D721Med (cell line): ENCODE measurements at places on chromosomes 6 and 20.

DNA sequence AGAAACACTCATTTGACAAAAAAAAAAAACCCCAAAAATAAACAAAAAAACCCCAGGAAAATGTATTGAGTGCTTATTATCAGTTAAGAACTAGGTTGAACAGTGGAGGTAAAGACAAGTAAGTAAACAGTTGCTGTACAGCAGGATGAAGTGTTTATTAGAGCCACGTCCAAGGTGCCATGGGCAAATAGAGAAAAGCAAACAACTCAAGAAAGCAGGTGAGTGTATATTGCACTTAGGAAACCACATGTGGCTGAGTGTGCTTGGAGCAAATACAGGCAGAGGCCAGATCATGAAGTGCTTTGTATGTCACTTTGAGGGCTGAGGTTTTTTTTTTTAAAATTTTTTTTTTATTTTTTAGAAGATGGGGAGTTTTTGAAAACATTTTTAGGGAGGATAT lies 98.3 kb downstream of the MACROD2 start:
- no peak for DNase-seq

DNA sequence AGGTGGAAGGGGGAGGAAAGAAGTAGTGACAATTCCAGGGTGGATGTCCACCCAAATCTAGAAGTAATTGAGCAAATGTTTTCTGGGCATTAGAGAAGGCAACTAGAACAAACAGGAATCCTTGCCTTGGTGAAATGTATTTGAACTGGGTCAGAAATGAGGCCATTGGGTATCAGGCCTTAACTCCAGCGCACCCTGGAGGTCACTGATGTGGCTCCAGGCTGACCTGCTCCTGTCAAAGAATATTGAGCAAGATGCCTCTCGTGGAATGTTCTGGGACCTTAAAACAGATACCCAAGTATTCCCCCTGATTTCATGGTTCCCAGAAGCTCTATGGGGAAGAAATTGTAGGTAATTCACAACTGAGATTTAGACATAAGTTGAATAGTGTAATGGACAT lies 6.9 kb downstream of the HLA-DPB1 start:
- DNase-seq = no peak

DNA sequence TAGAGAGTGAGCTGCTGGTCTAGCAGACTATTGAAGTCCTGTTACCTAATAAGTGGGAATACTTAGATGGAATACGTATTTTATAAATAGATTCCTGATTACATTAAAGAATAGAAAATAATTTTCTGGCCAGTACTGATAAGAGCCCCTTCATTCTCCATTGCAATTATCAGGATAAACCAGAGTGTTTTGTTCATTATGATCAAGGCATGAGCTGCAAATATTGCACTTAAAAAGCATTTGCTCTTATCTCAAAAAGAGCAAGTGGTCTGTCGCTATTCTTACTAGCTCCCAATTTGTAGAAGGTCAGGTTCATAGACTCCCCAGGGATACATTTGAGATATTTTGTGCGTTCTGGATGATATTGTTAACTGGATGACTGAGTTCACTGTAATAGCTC lies 73.1 kb upstream of the PLCB4 start:
- no peak for DNase-seq

GRCh38 chr6:166942393-166943168 lies 13.8 kb downstream of the RNASET2 start:
- no peak for DNase-seq

DNA sequence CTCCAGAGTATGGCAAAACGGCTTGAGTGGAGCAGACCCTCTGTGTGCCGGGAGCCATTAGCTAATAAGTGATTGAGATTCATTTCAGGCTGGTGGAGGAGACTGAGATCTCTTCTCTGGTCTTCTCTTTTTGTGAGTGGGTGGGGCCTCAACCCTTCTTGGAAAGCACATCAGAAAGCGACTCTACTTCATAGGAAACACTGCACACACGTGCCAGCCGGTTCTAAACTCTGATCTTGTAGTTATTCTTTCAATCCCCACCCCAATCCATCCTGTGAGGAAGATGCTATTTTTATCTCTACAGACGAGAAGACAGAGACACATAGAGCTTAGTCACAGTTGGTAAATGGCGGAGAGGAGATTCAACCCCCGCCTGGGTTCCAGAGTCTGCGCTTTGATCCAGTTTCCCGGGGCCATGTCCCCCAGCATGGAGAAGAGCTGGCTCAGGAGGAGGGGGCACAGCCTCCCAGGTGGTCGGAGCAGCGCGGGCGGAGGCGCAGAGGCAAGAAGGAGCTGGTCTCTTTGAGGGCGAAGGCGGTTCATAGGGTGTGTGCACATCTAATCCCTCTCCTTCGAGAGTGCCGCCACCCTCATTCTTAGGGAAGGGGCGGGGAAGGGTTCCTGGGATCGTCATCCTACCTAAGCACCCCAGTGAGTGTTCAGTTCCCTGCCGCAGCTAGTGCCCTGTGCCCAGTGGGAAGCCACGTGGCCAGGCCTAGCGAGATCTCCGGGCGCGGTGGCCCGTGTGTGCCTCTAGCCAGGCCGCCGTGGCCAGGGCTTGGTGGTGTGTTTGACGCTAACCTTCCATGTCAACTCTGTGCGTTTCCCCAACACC lies 49.0 kb upstream of the TAGAP start:
- DNase-seq = no peak

DNA sequence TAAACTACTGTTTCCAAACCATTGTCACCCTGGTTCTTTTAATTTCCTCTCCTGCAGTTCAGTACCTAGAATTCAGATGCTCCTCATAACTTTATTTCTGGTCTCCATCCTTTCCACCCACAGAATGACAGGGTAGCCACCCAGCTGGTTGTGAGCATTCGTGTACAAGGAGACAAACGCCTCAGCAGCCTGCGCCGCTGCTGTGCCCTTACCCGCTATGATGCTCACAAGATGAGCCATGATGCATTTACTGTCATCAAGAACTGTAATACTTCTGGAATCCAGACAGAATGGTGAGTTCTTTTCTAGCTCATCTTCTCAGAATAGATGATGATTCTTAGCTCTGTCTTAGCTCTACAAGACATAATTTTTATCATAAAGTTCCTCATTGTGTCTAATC lies 18.6 kb downstream of the GTPBP2 start:
- DNase-seq = no peak

DNA sequence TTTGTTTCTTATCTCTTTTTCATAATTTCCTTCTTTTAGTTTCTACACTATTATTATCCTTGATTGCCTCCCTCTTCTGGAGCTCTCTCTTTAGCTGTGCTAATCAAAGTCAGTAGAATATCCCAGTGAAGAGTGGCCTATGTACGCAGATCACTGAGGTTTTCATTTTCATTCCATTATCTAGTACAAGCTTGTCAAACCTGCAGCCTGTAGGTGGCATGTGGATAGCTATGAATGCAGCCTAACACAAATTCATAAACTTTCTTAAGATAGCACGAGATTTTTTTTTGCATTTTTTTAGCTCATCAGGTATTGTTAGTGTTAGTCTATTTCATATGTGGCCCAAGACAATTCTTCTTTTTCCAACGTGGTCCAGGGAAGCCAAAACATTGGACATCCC lies 825.7 kb upstream of the MAP3K7 start:
- DNase-seq = no peak
